ENCODE measurements at places on chromosomes 6 and 20.

- peak; percentile 81 for DNase-seq
These were observed 2.8 kb upstream of the DIDO1 start for GRCh38 chr20:62929051-62929538.

- no peak for DNase-seq
These were observed 207.1 kb downstream of the NFATC2 start for GRCh38 chr20:51335329-51335841.

- peak; percentile 82 for DNase-seq
These were observed 19.2 kb downstream of the PRND start for GRCh38 chr20:4740774-4741431.

DNA sequence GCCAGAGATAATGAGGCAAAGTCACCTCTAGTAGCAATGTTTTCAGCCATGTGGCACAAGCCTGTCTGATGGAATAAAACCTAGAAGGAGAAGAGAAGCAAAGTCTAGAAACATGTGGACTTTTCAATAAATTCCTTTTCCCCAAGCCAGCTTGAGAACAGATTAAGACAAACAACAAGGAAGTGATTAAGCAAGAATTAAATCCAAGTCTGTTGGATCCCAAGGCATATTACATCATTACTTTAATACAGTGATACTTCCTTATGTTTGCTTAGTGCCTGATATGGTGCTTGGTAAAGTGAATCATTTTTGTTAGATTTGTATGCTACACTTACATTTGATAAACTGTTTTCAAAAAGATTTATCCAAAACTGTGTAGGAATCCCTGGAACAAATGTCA, 260.3 kb upstream of the FAM83B start:
- no peak for DNase-seq

DNA sequence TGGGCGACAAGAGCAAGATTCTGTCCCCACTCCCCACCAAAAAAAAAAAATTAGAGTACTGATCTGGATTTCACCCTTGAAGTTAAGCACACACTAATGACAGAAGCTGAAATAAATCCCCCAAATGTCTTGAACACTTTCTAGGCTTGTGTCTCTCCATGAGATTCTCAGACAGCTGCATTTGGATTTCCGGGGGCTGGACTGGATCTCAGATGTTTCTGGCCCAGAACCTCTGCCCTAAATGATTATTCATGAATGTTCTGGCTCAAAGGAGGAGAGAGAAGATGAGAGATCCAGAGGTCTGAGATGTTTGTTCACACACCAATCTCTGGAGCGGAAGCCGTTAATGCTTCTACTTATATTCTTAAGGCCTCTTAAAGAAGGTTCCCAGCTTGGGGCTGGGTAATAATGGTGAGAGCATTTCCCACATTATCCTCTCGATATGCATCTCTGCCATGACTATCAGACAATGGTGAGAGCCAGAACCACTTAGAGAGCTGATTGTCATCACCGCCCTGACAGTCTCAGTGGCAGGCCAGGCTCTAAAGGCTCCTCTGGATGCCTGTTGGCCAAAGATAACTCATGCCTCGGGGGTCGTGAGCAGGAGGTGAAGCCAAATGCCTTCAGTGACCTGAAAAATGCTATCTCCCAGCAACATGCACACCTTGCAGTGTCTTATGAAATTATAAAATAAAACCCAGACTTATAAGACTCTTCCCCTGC, 127.9 kb upstream of the AGPAT4 start:
- DNase-seq, result no peak

GRCh38 chr6:150312395-150312794, 56.4 kb upstream of the IYD start:
- no peak for DNase-seq

All from ecto neural progenitor cell (in vitro differentiated cells).